ENCODE measurements at places on chromosomes 16 and 17.

DNA sequence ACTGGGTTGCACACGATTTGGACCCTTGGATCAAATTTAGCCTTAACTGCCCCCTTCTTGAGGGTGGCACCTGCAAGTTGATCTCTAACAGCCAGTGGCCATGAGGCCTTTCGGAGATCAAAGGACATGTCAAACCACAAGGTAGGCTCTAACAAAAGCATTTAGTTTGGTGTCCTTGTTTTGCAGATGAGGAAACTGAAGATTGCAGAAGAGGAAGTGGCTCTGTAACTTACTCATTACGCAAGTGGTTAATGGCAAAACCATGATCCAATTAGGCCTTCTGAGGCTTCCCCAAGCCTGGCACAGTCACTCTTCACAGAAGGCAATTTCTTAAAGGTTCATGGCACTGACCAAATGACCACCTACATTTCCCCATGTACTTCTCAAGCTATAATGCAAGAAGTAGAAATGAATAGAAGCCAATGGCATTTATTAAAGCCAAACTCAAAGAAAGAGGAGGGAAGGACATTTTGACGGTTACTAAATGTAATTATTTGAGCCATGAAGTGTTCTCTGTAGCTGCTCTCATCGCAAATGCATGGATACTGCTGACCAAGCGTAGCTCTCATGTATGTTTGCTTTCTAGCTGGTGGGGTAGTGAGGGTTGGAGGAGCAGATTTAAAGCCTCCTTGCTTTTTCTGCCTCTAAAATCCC, 32.8 kb upstream of the ABCC12 start:
- no peak for DNase-seq

GRCh38 chr16:2481676-2482075, 6.7 kb downstream of the TBC1D24 start:
- no peak for DNase-seq

- DNase-seq = no peak
Measured at GRCh38 chr16:19131825-19132218, 18.1 kb downstream of the ITPRIPL2 start.

DNA sequence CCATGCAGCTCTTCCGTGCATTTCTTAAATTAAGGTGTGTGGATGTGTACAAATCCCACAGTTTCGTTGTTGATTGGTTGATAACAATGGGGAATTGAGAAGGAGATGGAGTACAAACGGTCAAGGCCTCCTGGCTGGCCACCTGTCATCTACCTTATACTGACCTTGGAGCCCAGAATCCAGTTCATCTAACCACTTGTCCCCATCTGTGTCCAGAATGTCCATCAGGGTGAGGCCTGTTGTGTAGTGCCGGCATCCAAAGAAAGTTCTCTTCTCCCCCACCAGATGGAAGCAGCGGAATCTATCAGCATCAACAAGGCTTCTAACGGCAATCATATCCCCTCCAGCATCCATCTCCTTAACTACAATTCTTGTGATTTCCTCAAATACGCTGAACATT, 1.5 kb downstream of the GSDMB start:
- no peak for DNase-seq

DNA sequence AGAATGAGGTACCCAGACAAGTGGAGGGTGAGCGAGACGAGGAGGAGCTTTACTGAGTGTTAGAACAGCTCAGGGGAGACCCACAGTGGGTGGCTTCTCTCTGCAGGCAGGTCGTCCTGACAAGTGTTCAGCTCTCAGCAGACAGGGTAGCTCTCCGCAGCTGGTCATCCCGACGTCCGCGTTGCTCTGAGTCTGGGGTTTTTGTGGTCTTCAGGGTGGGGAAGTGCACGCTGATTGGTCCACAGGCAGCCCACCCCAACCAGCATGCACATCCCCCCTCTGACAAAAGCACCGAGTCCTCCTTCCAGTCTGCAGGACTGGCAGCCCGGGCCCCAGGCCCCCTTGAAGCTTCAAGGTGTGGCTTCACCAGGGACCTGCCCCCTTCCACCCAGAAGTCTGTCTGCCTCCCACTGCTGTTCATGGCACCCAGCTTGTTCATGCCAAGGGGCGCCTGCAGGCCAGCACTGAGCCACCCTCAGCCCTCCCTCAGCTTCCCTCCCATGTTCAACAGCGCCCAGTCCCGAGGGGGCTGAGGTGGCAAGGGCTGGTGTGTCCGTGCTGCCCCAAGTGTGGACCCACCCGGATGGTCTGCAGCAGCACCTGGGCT, 19.9 kb upstream of the WDR45B start:
- DNase-seq = no peak

DNA sequence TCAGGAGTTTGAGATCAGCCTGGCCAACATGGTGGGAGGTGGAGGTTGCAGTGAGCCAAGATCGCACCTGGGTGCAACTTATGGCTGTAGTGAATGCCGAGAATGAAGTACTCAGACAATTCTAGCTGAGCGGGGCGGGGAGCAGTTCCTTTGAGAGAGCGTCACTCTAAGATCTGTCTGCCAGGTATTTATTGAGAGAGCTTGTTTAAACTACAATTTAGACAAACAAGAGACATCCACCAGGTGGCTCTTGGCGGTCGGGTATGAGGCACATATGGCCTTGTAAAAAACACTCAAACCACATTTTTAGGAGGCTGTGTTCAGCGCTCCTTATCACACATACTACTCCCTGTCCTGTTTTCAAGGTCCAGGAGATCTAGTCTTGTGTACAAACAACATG, 40.6 kb upstream of the CDH1 start:
- DNase-seq = no peak

GRCh38 chr16:370979-371514, 709 bp upstream of the MRPL28 start:
- DNase-seq = no peak

DNA sequence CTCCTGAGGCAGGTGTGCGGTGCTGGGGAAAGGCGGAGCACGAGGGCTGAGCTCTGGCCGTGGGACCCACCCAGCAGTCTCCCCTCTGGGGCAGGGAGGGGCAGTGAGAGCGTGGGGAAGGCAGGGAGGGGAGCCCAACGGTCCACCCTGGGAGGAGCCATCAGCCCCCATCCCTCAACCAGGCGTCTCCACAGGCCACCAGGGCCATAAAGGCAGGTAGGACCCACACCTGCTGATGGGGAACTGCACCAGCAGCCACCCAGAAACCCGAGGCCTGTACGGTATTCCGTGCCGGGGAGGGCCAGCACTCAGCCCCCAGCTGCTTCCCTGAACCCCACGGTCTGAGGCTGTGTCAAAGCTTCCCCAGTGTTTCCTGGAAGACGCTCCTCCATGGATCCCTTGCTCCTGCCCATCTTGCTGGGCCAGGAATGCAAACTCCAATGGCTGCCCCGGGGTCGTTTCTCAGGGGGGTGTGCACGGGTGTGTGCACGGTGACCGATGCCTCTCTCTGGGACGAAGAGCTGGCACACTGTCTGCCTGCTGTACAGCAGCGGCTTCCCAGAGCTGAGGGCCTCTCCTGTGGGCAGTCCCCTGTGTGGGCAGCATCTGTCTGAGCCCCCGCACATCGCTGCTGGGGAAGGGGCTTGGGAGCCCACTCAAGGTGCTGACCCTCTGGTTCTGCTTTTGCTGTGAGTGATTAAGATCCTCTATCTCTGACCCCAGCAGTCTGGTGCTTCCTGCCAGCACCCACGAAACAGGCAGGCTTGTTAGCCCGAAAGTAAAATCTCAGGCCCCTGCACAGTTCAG, 17.2 kb upstream of the METRNL start:
- no peak for DNase-seq

DNA sequence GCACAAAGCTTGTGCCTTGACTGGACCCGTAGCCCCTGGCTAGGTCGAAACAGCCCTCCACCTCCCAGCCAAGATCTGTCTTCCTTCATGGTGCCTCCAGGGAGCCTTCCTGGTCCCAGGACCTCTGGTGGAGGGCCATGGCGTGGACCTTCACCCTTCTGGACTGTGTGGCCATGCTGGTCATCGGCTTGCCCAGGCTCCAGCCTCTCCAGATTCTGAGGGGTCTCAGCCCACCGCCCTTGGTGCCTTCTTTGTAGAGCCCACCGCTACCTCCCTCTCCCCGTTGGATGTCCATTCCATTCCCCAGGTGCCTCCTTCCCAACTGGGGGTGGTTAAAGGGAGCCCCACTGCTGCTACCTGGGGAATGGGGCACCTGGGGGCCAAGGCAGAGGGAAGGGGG, 3.5 kb downstream of the CTRL start:
- no peak for DNase-seq

DNA sequence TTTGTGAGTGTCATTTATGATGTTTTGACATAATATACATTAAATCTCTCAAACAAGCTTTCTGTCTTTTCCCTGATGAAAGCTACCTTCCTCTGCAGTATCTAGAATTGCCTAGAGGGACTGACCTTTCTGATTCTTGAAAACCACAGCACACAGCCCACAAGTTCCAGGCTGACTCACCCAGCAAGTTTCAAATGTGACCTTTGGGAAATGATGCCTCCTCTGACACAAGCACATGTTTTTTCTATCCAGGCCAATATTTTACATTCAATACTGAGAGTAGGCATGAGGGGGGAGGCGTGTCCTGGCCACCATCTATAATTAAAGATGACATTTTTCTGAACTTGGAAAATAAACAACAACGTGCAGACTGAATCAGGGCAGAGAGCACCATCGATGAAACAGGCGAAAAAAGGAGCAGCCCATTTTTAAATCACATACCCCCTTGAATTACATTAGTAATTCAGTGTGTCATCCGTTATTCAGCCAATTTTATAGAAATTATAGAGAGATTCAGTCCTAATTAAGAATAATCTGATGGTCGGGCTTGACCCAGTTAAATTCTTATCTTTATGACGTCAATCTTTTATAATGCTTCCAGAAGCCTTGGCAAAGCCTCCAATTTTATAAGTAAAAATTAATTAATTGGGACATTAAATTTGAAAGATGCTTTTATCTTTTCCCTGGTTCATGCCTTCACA, 292.6 kb upstream of the CDH11 start:
- no peak for DNase-seq

- no peak for DNase-seq
Measured at GRCh38 chr16:1677339-1677738, 740 bp upstream of the JPT2 start.

DNA sequence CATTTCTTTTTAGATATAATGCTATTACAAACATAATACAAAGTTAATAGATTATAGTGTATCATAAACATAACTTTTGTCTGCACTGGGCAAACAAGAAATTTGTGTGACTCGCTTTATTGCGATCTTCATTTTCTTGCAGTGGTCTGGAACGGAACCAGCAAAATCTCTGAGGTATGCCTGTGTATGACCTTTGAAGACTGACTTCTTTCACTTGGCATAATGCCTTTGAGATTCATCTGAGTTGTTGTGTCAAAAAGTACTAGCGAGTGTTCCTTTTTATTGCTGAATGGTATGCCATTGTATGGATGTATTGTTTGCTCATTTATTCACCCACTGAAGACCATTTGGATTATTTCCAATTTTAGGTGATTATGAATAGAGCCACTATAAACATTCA, 69.2 kb downstream of the TANC2 start:
- no peak for DNase-seq

- DNase-seq = no peak
Measured at GRCh38 chr17:28759256-28759865, 15.6 kb downstream of the TRAF4 start.

DNA sequence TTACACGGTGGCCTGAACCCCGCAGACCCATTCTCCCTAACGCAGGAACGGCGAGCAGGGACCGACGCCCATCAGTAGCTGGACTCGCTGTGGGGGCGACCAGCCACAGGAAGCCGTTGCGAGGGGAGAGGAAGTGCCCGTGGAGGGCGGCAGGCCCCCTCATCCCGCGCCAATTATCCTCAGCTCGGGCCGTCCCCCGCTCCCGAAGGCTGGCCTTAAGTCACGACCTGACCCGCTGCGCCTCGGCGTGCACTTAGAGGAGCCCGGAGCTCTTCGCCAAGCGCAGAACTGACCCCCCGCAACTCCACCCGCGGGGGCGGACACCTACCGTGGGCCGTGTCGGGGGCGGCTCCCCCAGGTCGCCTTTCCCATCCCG, 401 bp downstream of the ARL16 start:
- DNase-seq = no peak

- no peak for DNase-seq
Measured at GRCh38 chr16:68764862-68765261, 27.8 kb downstream of the CDH1 start.

GRCh38 chr16:66081775-66082366, 284.6 kb upstream of the CDH5 start:
- no peak for DNase-seq

- DNase-seq = peak; percentile 4
Measured at GRCh38 chr17:43543300-43543699, 2.8 kb downstream of the ETV4 start.

- no peak for DNase-seq
Measured at GRCh38 chr16:23071196-23072083, 77.8 kb downstream of the USP31 start.

- DNase-seq = no peak
Measured at GRCh38 chr17:61267847-61268246, 131.8 kb upstream of the TBX2 start.
